Transverse colon (tissue), 4 donors: ENCODE measurements at places on chromosomes 7 and 10. TPM values are rescaled to one million over a fixed set of nuclear protein-coding genes. Genes with fewer than 3 reads are reported as not detected.

The WNT16 gene
- 0.32 TPM for total RNA-seq

DNA sequence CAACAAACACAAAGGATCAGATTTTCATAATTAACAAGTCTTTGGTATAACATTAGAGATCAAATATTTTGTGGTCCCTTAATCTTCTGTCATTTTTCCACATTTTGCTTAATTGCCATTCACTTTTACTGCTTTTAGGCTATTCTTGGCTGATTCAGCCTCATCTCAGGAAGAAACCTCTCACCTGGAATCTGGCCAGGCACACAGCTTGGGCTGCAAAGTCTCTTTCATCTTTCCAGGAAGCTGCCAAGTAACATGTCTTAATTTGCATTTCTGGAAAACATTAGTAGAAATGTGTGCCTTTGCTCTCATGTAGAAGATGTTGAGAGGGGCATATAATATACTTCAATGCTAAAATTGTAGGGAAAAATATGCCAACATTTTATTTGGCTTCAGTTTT, 174.2 kb upstream of the STEAP4 start:
- H3K36me3 ChIP-seq = no peaks in the 10 kb centered on the region
- no peaks in the 10 kb centered on the region for H3K27me3 ChIP-seq
- peak; percentile 42 for DNase-seq
- no peak overlapping the region for H3K4me3 ChIP-seq
- H3K4me1 ChIP-seq = no peaks in the 10 kb centered on the region
- H3K27ac ChIP-seq = no peak overlapping the region

The ZNF503 gene
- total RNA-seq = 17.9 TPM

- no peak for DNase-seq
- no peaks in the 10 kb centered on the region for H3K4me1 ChIP-seq
- H3K4me3 ChIP-seq = no peak overlapping the region
- H3K27ac ChIP-seq = no peak overlapping the region
- H3K36me3 ChIP-seq = no peaks in the 10 kb centered on the region
Observed at GRCh38 chr10:23481363-23481961, 42.6 kb downstream of the OTUD1 start.

DNA sequence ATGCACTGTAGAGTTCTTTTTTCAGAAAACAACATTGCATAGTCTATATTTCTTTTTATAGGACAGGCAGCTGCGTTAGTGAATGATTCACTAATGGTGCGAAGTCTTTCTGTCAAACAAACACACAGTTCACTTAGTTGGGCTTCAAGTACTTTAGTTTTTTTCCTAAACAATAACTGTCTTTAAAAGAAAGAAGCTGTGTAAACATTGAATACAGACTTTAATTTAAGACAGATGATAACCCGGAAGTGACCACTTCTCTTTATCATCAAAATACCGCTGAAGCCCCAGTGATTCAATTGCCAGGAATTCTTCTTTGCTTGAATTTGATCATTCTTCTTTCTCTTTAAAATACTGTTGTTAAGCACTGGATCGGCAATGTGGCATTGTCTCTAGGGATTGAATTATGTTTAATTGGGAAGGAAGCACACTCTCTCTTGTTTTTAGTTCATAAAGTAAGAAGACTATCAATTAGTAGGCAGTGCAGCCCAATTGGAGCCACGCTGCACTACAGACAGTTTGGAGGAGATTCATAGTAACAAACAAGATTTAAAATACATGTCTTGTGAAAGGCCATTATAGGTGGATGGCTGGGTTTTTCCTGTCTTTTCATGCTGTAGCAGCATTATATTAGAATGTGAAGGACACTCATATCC, 30.4 kb downstream of the CNTNAP2 start:
- no peaks in the 10 kb centered on the region for H3K4me1 ChIP-seq
- no peaks in the 10 kb centered on the region for H3K36me3 ChIP-seq
- no peak overlapping the region for H3K4me3 ChIP-seq
- H3K27me3 ChIP-seq = no peaks in the 10 kb centered on the region
- no peak for DNase-seq

The NEUROD6 gene
- not detected for total RNA-seq

GRCh38 chr7:41889472-41889871, 186.6 kb upstream of the INHBA start:
- H3K27me3 ChIP-seq = no peaks in the 10 kb centered on the region
- no peaks in the 10 kb centered on the region for H3K36me3 ChIP-seq
- H3K4me1 ChIP-seq = peaks cover 13% of the 10 kb centered on the region
- no peak overlapping the region for H3K4me3 ChIP-seq
- no peak overlapping the region for H3K27ac ChIP-seq
- DNase-seq = no peak

GRCh38 chr10:97904018-97904381, 54.4 kb downstream of the GOLGA7B start:
- no peaks in the 10 kb centered on the region for H3K4me1 ChIP-seq
- H3K27me3 ChIP-seq = peaks cover under 1% of the 10 kb centered on the region
- DNase-seq = no peak

The TMEM196 gene
- not detected for total RNA-seq

DNA sequence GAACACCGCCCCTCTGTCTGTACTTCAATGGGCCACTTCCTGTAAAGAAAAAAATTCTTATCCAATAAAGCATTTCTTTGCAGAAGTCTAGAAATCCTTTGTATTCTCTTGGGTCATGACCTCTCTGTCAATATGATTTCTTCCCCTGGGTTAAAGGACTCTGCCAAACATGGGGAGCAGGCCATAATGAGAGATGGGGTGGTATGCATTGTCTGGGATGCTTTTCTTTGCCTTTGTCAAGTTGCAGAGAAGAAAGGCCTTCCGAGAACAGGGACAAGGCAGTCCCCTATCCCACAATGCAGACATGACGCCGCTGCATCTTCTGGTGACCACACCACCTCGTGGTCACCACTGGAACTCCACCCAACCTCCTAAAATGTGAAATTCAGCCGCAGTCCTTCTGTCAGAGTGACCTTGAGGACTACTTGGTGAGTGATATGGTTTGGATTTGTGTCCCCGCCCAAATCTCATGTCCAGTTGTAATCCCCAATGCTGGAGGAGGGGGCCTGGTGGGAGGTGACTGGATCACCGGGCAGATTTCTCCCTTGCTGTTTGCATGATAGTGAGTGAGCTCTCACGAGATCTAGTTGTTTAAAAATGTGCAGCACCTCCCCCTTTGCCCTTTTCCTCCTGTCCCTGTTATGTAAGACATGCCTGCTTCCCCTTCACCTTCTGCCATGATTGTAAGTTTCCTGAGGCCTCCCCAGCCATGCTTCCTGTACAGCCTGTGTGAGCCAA, 15.2 kb upstream of the FRMPD2 start:
- no peaks in the 10 kb centered on the region for H3K36me3 ChIP-seq
- peak; percentile 52 for DNase-seq
- no peak overlapping the region for H3K4me3 ChIP-seq
- H3K27ac ChIP-seq = no peak overlapping the region

The CAV2 gene
- total RNA-seq = 12.2 TPM

The UCMA gene
- not detected for total RNA-seq

DNA sequence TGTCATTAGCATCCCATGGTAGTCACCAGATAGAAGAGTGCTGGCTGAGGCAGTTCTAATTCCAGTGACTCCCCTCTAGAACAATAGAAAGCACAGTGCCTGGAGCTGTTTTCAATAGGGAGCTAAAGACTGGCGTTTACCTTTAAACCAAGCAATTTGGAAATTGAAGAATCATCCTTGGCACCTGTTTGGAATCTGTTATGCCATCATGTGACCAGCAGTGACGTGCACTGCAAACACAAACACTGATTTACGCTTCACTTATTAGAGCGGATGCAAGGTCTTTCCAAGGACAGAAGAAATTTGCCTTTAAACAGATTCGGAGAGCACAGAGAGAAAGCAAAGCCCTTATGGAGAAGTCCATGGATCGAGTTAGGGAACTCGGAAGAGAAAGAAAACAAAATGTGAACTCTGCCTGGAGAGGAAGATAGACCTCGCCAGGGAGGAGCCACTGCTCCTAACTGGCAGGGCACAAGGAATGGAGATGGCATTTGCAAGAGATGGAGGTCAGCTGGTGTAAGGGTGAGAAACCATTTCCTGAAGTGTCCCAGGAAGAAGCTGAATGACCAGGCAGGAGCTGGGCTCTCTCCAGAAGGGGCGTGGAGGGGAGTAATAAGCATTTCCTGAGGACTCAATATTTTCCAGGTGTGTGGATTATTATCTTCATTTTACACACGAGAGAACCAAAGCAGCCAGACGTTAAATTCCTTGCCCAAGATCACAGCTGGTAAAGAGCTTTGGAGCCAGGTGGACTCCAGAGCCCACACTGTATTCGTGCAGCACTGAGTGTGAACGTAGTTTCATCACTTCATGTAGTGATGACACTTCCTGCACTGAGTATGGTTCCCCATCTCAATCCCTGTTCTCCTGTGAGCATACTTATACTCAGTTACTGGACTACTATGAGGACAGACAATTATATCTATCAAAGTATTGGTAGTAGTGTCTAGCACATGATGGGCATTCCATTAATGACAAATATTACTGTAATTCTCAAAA, 97.7 kb downstream of the CUBN start:
- H3K27ac ChIP-seq = no peak overlapping the region
- DNase-seq = no peak
- no peaks in the 10 kb centered on the region for H3K36me3 ChIP-seq
- H3K27me3 ChIP-seq = no peaks in the 10 kb centered on the region

DNA sequence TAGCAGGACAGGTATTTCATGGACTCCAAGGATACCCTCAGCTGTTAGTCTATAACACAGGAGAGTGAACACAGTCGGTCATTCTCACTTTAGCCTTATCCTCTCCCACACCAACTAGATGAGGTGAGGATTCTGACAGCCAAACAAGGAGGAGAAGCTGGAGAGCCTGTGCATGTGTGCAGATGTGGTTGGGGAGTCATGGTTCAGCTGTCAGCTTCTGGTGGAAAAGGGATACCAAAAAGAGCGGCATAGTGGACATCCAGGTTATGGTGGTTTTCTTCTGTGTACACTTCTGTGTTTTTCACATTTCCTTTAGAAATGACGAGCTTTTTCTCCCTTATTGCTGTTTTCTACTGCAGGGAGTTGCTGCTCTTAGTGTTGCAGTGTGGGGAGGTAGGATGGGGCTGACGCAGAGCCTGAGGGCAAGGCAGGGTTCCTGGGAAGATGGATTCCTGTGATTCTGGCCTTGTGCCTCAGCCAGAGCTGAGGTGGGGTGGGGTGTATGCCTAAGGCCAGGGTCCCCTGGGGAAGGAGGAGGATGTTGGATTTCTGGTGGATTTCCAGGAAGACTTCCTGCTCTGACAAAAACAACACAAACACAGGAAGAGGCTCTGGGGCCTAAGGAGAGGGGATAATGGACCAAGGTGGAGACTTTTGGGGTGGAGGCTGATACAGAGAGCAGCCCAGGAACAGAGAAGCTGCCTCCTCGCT, 26.6 kb downstream of the PLAU start:
- peaks cover 6% of the 10 kb centered on the region for H3K4me1 ChIP-seq
- no peaks in the 10 kb centered on the region for H3K27me3 ChIP-seq
- H3K36me3 ChIP-seq = no peaks in the 10 kb centered on the region
- H3K27ac ChIP-seq = no peak overlapping the region

- DNase-seq = no peak
- no peaks in the 10 kb centered on the region for H3K4me1 ChIP-seq
- H3K27ac ChIP-seq = no peak overlapping the region
- H3K36me3 ChIP-seq = no peaks in the 10 kb centered on the region
Observed at GRCh38 chr7:147595042-147595441, 995.5 kb upstream of the C7orf33 start.

The PLPP4 gene
- 0.79 TPM for total RNA-seq

DNA sequence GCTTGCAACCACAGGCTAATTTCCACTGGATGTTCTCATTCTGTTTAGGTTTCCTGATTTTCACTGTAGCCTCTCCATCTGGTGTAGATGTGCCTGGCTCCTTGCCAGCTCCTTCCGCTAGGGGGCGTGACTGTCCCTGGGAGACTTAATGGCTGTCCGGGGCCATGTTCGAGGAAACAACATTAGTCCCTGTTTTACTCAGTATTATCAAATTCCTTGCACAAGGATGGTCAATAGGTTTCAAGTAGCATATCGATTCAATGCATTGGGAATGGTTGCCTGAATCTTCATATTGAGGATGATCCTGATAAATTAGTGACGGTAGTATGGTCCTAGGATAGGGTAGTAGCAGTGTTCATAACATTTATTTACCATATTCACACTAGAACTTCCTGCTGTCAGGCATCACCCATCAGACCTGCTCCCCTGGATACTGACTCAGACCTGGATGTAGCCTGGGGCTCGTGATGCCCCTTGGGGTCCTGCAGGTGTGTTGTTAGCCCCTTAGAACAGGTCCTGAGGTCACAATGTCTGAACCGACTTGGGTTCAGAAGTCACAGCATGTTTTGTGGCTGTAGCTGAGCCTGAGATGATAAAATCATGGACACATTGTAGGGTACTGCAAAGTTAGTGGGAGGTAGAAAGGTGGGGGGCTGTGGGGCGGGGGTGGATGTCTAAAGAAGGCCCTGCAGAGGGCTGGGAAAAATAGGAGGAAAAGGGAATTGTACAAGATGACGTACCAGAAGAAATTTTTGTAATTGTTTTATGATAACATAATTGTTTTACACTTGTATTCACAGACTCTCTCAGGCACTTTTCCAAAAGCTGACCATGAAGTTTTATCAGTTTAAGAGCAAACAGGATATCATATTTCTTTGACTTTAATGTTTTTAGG, 8.9 kb upstream of the EXOC6 start:
- H3K27ac ChIP-seq = peak overlapping the region; percentile 22
- H3K4me1 ChIP-seq = peaks cover 7% of the 10 kb centered on the region
- peak; percentile 68 for DNase-seq
- H3K27me3 ChIP-seq = no peaks in the 10 kb centered on the region
- H3K4me3 ChIP-seq = no peak overlapping the region

- H3K36me3 ChIP-seq = no peaks in the 10 kb centered on the region
- peak; percentile 47 for DNase-seq
- H3K4me3 ChIP-seq = peak overlapping the region; percentile 82
- peak overlapping the region; percentile 95 for H3K27ac ChIP-seq
Observed at GRCh38 chr7:4683043-4683883, 1.2 kb downstream of the FOXK1 start.

DNA sequence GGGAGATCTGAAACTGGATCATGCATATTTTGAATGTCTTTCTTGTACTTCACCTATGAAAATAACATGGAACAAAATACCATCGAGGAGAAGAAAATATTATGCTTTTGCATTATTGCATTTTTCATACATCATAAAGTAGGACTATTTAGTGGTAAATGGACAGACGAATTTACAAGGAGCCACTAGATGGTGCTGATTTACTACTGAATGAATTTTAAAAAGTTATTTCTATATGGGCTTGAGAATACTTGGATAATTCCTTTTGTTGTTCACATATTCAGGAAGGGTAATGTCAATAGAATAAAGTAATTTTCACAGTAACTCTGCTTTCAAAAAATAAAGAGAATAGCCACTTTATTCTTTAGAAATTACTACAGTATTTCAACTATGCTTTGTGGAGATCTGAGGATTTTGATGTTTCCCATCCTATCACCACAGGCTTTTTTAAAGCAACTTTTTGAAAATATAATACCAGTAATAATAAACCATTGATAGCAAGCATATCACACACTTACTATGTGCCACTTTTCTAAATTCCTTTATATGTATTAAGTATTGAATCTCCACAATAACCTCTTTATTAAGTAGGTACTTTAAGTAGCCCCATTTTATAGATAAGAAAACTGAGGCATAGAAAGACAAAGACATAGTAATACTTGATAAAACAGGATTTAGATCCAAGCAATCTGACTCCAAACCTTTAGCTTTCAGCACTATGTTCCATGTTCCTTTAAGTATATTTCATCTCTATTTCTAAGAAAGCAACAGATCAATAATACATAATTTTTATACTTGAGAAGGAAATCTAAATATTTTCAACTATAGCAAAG, 38.6 kb downstream of the NEBL start:
- H3K4me1 ChIP-seq = no peaks in the 10 kb centered on the region
- DNase-seq = no peak
- no peak overlapping the region for H3K4me3 ChIP-seq
